Neural progenitor cell (in vitro differentiated cells): ENCODE measurements at places on chromosomes 12 and 14. TPM values are rescaled to one million over a fixed set of nuclear protein-coding genes. Genes with fewer than 3 reads are reported as not detected.

DNA sequence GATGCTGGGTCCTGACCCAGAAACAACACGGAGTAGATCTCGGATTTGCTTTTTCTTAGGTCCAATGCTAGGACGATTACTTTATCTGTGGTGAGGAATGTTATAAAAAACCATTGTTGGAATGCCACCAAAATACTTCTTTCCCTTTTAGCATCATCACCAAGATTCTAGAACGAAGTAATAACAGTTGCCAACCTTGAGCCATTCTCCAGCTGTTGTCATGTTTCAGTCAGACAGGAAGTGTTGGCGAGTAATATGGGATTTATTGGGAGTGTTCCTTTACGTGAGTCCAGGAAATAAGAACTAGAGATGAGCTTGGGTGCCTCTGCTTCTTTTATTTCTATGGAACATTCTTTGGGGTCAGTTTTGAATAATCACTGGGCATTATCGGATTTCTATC lies 892.9 kb downstream of the DIO2 start:
- DNase-seq, result no peak
- H3K27ac ChIP-seq, result no peak overlapping the region
- H3K27me3 ChIP-seq, result no peaks in the 10 kb centered on the region
- no peaks in the 10 kb centered on the region for H3K36me3 ChIP-seq
- no peak overlapping the region for H3K4me3 ChIP-seq

- no peak for DNase-seq
- H3K4me1 ChIP-seq, result no peaks in the 10 kb centered on the region
- H3K4me3 ChIP-seq, result no peak overlapping the region
- no peaks in the 10 kb centered on the region for H3K36me3 ChIP-seq
These were observed 126.7 kb downstream of the TTC6 start for GRCh38 chr14:37721976-37722659.

DNA sequence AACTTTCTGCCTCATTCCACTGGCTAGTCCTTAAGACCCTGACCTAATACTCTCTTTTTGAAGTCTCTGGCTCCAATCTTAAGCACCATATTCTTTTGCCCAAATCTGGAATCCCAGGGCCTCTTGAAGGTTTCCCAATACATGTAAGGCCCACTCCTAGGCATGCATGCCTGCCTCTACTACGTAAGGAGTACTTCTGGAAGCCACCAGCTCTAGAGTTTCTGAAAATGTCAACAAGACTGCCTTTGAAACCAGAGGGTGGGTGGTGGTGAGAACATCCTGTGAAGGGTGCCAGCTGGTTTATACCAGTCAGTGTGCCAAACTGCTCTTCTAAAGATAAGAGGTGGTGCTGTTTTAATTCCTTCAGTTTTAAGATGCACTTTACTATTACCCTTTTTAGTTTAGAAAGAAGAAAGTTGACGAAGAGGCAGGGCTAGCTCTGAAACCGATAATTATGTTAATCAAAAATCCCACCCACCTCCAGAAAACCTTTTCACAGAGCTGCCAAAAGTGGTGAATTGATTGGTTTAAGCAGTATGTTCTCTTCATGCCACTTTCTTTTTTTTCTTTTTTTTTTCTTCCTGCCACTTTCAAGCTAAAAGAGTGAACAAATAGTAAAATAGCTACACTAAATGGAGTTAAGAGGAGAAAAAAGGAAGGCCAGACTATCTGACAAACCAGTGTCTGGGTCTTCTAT lies 8.7 kb upstream of the WDR89 start:
- no peak overlapping the region for H3K4me3 ChIP-seq

GRCh38 chr14:76810953-76811400 lies 1.7 kb downstream of the ANGEL1 start:
- peak overlapping the region; percentile 70 for H3K4me3 ChIP-seq
- no peaks in the 10 kb centered on the region for H3K27me3 ChIP-seq
- no peak overlapping the region for H3K27ac ChIP-seq
- peaks cover 11% of the 10 kb centered on the region for H3K4me1 ChIP-seq
- H3K36me3 ChIP-seq, result no peaks in the 10 kb centered on the region

DNA sequence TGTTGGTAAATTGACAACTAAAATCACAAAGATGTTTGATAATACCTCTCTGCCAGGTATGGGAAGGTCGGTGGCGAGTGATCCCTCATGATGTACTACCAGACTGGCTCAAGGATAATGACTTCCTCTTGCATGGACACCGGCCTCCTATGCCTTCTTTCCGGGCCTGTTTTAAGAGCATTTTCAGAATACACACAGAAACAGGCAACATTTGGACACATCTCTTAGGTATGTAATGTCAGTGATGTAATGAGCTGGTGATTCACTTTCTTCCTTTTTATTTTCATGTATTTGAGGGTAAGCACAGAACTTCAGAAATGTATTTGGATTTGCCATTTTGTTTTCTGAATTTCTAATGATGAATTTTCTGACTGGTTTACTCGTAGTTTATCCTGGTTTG lies 42.6 kb upstream of the LRTM2 start:
- DNase-seq, result no peak
- H3K4me3 ChIP-seq, result no peak overlapping the region
- H3K36me3 ChIP-seq, result no peaks in the 10 kb centered on the region
- no peaks in the 10 kb centered on the region for H3K27me3 ChIP-seq
- peaks cover 21% of the 10 kb centered on the region for H3K4me1 ChIP-seq
- H3K27ac ChIP-seq, result no peak overlapping the region

- H3K4me3 ChIP-seq, result no peak overlapping the region
- H3K27me3 ChIP-seq, result peaks cover 46% of the 10 kb centered on the region
These were observed 6.1 kb upstream of the AAAS start for GRCh38 chr12:53327435-53328042.

DNA sequence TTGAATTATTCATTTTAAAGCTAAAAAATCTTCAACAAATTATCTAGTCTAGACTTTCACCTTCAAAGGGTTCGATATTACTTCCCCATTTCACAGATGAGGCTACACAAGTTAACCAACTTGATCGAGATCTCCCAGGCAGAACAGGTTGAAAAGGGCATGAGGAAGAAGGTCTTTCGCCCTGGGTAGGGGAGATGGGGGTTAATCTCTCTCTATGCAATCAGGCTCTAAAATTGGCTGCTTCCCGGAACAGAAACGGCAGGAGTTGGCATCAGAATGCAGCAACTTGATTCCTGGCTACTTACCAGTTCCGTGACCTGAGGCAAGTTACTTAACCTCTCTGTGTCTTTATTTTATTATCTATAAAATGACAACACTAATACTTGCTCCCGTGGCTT lies 2.4 kb upstream of the CISTR start:
- peaks cover 93% of the 10 kb centered on the region for H3K27me3 ChIP-seq
- DNase-seq, result no peak
- no peak overlapping the region for H3K27ac ChIP-seq
- no peaks in the 10 kb centered on the region for H3K36me3 ChIP-seq

DNA sequence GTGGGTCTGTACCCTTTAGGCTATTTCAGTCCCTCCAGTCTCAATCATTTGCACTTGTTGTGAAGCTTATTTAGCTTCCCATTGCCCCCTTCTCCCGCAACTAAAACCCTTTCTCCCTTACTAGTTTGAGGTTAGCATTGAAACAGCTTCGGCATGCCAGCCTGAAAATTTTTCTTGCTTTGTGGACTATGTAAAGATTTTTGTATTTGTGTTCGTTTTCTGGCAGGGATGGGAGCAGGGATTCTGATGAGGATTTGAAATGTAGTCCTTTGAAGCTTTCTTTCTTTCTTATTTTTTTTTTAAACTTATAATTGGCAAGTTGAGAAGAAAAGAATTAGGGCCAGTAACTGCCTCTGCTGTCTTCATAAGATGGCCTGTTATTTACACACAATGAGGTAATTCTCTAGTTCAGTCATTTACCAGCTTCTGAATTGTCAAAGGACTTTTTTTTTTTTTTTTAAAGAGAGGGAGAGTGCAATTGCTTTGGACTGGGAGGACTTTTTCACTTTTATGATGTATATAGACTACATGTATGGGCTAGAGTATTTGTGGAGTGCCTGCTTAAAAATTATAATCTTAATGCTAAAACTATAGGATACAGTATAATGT lies 29.0 kb downstream of the PALS1 start:
- peak overlapping the region; percentile 98 for H3K27ac ChIP-seq
- peak; percentile 24 for DNase-seq
- H3K36me3 ChIP-seq, result no peaks in the 10 kb centered on the region
- peak overlapping the region; percentile 30 for H3K4me3 ChIP-seq
- H3K27me3 ChIP-seq, result no peaks in the 10 kb centered on the region
- H3K4me1 ChIP-seq, result peaks cover 40% of the 10 kb centered on the region

- DNase-seq, result peak; percentile 89
- no peaks in the 10 kb centered on the region for H3K27me3 ChIP-seq
- peaks cover 18% of the 10 kb centered on the region for H3K4me1 ChIP-seq
- H3K4me3 ChIP-seq, result peak overlapping the region; percentile 74
- peak overlapping the region; percentile 85 for H3K27ac ChIP-seq
- no peaks in the 10 kb centered on the region for H3K36me3 ChIP-seq
These were observed 1.8 kb upstream of the NAB2 start for GRCh38 chr12:57087010-57087690.

DNA sequence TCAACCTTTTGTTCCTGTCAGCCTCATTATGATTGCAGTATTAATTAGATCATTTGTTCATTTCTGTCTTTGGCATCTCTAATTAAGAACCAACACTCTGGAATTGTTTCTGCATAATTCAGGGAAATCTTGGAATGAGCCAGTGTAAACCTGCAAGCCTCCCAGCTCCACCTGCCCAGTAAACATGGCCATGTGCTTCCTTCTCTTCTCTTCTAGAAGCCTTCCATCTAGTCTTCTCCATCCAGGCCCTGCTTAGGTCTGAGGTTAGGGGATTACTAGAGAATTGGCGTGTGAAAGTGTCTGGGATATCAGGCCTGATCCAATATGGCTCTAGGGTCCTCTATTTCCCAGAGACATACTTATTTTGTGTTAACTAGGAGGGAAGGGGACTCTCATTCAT lies 528.0 kb downstream of the AACS start:
- H3K4me1 ChIP-seq, result no peaks in the 10 kb centered on the region
- H3K36me3 ChIP-seq, result no peaks in the 10 kb centered on the region
- no peaks in the 10 kb centered on the region for H3K27me3 ChIP-seq

GRCh38 chr14:104756477-104757237 lies 3.7 kb downstream of the SIVA1 start:
- H3K4me1 ChIP-seq, result peaks cover 10% of the 10 kb centered on the region
- no peak for DNase-seq
- H3K27me3 ChIP-seq, result no peaks in the 10 kb centered on the region
- no peak overlapping the region for H3K27ac ChIP-seq

DNA sequence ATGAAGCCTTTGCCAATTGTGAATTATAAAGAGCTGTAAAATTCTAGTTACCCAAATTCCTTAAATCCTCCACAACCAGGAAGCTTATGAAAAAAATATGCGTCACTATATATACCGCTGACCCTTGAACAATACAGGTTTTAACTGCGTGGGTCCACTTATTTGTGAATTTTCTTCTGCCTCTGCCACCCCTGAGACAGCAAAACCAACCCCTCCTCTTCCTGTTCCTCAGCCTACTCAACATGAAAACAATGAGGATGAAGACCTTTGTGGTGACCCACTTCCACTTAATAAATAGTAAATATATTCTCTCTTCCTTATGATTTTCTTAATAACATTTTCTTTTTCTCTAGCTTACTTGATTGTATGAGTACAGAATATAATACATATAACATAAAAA lies 42.2 kb downstream of the CMKLR1 start:
- H3K4me1 ChIP-seq, result peaks cover 3% of the 10 kb centered on the region
- DNase-seq, result no peak
- no peaks in the 10 kb centered on the region for H3K36me3 ChIP-seq
- H3K27me3 ChIP-seq, result no peaks in the 10 kb centered on the region

DNA sequence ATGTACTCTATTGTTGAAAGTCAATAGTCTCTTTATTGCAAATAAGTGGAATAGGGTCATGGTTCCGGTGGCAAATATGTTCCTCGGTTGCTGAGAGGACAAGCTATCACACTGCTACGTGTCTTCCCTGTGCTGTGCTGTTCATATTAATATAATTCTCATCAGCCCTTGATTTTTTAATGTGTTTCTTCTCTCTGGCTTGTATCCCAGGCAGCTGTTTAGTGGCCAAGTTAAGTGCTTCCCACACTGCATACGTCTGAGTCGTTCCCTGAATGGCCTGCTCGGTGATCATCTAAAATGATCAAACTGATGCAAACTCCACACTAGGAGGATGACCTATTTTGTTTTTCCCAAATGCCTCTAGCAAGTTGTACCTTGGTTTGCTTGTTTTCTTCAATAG lies 186.4 kb downstream of the ANO6 start:
- H3K27ac ChIP-seq, result no peak overlapping the region
- no peaks in the 10 kb centered on the region for H3K4me1 ChIP-seq
- H3K4me3 ChIP-seq, result no peak overlapping the region

DNA sequence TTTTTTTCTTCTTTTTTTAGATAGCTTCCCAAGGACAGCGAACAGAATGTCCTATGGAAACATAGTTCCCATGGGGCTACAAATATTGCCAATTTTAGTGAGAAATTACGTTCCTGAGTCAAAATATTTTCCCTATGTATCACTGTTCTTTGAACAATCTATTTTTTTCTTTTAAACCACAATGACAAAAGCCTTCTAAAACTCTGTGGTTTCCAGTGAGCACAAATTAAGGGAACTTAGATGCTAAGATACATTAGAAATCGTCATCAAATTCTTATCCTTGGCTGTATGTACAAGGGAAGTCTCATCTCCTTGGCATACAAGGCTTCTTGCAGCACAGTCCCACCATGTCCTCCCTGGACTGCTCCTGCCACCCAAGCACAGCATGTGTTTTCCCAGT lies 17.9 kb downstream of the CPM start:
- H3K27ac ChIP-seq, result no peak overlapping the region
- H3K27me3 ChIP-seq, result no peaks in the 10 kb centered on the region
- peaks cover 8% of the 10 kb centered on the region for H3K4me1 ChIP-seq
- H3K36me3 ChIP-seq, result no peaks in the 10 kb centered on the region

DNA sequence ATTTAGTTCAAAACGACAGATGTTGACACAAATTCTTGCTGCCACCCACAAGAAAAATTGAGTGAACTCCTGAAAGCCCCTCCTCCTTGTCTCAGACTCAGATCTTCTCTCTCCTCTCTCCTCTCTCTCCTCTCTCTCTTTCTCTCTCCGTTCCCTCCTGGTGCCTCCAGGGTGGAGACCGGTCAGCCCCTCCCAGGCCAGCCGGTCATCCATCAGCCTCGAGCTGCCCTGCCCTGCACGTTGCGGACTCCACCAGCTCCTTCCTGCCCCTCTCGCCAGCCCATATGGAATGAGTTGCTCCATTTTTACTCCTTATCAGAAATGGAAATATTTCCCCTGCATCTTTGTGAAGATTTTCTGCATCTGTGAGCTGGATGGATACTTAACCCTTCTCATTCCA lies 103.8 kb downstream of the TBX5 start:
- no peaks in the 10 kb centered on the region for H3K4me1 ChIP-seq
- H3K27me3 ChIP-seq, result no peaks in the 10 kb centered on the region
- H3K4me3 ChIP-seq, result no peak overlapping the region
- no peaks in the 10 kb centered on the region for H3K36me3 ChIP-seq
- DNase-seq, result no peak

Gene ASCL1
- 0.21 TPM in 1 of 2 replicates, not detected in the other for total RNA-seq

Gene PAH
- 0.06 and 0.07 TPM in 2 replicates for total RNA-seq

Gene CLEC2A
- total RNA-seq, result not detected in 2 replicates

Gene IFNG-AS1
- not detected in 2 replicates for total RNA-seq

Gene CDK2
- 46.5 and 52.2 TPM in 2 replicates for total RNA-seq

Gene SLC8A3
- 0.24 and 0.71 TPM in 2 replicates for total RNA-seq

Gene SCNN1A
- total RNA-seq, result 1.2 and 5.0 TPM in 2 replicates
